ENCODE measurements at places on chromosomes 11 and 22.
A peak's percentile ranks its signal among the peaks of the same experiment; 100 is the strongest.

- DNase-seq, result peak; percentile 41
These were observed 77.5 kb upstream of the NARS2 start for GRCh38 chr11:78651923-78652842.

DNA sequence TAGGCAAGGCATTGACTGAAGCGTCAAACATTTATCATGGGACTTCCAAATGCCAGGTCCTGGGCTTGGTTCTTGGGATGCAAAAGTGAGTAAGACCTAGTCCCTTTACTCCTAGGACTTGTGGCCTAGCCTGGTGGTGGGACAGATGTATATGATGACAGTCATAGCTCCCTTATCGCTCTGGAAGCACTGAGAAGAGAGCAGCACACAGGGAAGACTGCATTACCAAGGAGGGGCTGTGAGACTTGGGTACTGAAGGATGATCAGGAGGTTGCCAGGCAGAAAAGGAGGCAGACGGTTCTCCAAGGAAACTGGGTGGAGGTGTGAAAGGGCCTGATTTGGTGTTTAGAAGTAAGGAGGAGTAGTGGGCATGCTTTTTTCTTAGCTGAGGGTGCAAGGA, 32.5 kb downstream of the MICAL2 start:
- DNase-seq, result no peak

DNA sequence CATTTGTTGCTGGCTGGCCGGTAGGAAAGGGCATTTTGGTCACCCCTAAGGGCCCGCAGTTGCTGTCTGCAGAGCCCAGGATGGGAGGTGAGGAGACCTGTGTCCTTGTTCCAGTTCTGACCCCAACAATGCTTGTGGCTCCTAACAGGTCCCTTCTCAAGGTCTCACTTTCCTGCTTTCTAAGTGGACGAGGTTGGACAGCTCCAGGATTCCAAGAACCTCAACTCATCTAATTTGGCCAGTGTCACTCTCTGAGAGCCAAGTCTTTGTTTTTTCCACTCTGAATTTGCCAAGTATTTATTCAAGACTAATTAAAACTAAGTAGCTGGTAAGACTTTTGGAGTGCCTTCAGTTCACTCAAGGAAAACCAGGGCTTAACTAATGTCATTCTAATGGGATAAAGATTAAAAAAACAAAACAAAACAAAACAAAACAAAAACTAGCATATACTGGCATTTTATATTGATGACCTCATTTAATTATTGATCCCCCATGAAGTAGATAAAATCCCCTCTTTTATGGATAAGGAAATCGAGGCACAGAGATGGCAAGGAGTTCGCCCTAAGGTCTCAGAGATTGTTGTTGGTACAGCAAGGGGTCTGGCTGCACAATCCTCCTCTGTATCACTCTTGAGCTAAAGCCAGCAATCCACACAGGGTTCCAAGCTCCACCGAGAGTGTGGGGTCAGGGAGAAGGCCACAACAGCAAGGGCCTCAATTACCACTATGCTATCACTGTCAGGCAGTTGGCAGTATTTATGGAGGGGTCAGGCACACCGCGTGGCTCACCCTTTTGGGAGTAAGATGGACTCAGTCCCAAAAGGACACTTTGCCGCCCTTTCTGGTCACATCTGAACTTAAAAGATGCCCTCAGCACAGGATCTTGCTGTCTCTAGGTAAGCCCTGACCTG, 8.1 kb downstream of the SGSM1 start:
- DNase-seq, result no peak

GRCh38 chr22:23071230-23072076, 1.1 kb downstream of the GNAZ start:
- DNase-seq, result no peak

DNA sequence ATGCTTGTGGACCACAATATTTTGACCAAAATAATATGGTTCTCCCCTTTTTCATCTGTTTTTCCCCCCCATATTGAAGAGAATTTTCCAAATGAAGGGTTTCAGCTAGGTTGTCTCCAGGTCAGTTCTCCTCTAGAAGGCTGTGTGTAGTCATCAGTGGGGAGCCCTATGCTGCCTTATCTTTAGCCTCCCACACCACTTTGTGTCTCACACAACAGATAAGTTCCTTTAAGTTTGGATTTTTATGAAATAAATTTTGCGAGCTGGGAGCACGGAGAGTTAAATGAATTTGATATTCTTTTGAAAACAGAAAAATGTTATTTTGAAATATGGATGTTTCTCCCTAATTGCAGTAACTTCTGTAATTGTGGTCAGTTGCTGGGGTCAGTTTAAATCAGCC, 28.9 kb downstream of the PAX6 start:
- no peak for DNase-seq

GRCh38 chr11:64801561-64802369, 1.2 kb downstream of the MAP4K2 start:
- no peak for DNase-seq

DNA sequence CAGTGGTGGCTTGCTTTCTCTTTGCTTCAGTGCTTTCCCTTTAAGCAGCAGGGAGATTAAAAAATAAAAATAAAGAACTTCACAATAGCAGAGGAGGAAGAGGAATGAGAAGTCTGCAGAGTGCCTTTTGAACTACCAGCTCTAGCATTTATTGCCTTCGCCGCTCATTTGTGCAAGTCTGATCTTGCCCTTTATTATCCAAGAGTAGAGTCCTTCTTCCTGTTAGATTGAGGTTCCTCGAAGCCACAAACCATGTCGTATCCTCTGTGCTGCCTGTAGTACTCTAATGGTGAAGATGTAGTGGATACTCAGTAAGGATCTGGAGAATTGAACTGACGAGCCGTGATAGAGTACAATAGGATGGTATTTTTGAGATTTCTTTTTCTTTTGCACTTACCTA, 101.2 kb upstream of the RAG2 start:
- no peak for DNase-seq

Measured in activated T-cell treated with anti-CD3 and anti-CD28 coated beads, Interleukin-2, amount 50 U/mL, for 24 hours (primary cell).